ENCODE measurements at places on chromosomes 12 and 14. TPM values are rescaled to one million over a fixed set of nuclear protein-coding genes. Genes with fewer than 3 reads are reported as not detected.

Gene SDSL
- total RNA-seq = not detected

Gene OTOGL
- not detected for total RNA-seq

Gene CCDC60
- total RNA-seq = not detected

Gene NEUROD4
- not detected for total RNA-seq

Gene PIANP
- total RNA-seq = 0.55 TPM

All from activated CD8-positive, alpha-beta memory T cell treated with anti-CD3 and anti-CD28 coated beads for 36 hours (primary cell).